Hepatocyte (in vitro differentiated cells): ENCODE measurements at places on chromosomes 16 and 17. TPM values are rescaled to one million over a fixed set of nuclear protein-coding genes. Genes with fewer than 3 reads are reported as not detected.

GRCh38 chr16:68750193-68750695, 13.2 kb downstream of the CDH1 start:
- no peak overlapping the region for H3K4me3 ChIP-seq
- H3K4me1 ChIP-seq = peaks cover 60% of the 10 kb centered on the region
- no peak for DNase-seq
- H3K27ac ChIP-seq = peak overlapping the region; percentile 48

Gene NPTX1
- 1.9 and 2.1 TPM in 2 replicates for polyA plus RNA-seq

Gene SGSM2
- polyA plus RNA-seq = 34.9 and 51.2 TPM in 2 replicates

Gene TMC8
- 1.2 and 3.3 TPM in 2 replicates for polyA plus RNA-seq

- no peak for DNase-seq
- H3K27me3 ChIP-seq = no peaks in the 10 kb centered on the region
- no peak overlapping the region for H3K27ac ChIP-seq
- no peaks in the 10 kb centered on the region for H3K4me1 ChIP-seq
Measured at GRCh38 chr16:26667307-26667706, 399.4 kb upstream of the C16orf82 start.
